Esophagus squamous epithelium (tissue), 5 donors: ENCODE measurements at places on chromosomes 12 and 14. TPM values are rescaled to one million over a fixed set of nuclear protein-coding genes. Genes with fewer than 3 reads are reported as not detected.

The GYS2 gene
- total RNA-seq = 12.9 TPM

The ABCC9 gene
- 2.0 TPM for total RNA-seq

DNA sequence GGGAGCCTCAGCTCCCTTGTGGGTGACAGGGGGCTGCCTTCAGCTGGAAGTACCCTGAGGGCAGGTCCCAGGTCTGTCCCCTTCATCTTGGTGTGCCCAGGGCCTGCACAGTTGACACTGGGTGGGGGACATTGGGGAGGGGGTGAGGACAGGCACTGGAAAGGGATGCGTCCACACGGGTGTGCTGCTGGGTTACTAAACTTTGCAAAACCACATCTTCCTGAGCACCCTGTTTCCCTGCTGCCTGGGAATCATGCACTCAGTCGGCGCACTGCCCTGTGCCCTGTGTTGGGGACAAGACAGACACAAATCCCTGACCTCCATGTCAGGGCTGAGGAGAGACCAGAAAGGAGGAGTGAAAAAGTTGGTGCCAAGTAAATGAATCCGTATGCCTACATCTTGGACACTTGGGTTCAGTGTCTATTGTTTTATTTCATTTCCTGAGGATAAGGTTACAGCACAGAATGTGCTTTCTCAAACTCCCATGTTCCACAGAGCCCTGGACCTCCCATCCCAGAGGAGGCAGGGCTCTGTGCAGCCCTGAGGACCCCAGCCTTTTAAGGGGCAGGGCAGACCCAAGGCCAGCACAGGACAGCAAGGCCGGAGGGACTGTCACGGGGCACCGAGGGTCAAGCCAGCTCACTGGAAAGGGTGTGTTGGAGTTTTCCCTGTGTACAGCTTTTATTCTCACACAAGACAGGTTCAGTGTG, 2.9 kb upstream of the SLC25A29 start:
- no peaks in the 10 kb centered on the region for H3K27me3 ChIP-seq
- H3K27ac ChIP-seq = no peak overlapping the region
- DNase-seq = no peak
- no peak overlapping the region for H3K4me3 ChIP-seq
- H3K4me1 ChIP-seq = peaks cover 75% of the 10 kb centered on the region

GRCh38 chr12:109497675-109498074, 20.2 kb downstream of the UBE3B start:
- H3K4me1 ChIP-seq = peaks cover 6% of the 10 kb centered on the region
- no peak overlapping the region for H3K27ac ChIP-seq
- no peaks in the 10 kb centered on the region for H3K27me3 ChIP-seq
- H3K36me3 ChIP-seq = peaks cover 5% of the 10 kb centered on the region
- no peak overlapping the region for H3K4me3 ChIP-seq

- H3K27me3 ChIP-seq = no peaks in the 10 kb centered on the region
- no peak for DNase-seq
- no peaks in the 10 kb centered on the region for H3K4me1 ChIP-seq
- H3K36me3 ChIP-seq = no peaks in the 10 kb centered on the region
- H3K27ac ChIP-seq = no peak overlapping the region
Observed at GRCh38 chr12:62919838-62920237, 15.1 kb downstream of the PPM1H start.

The CIROP gene
- not detected for total RNA-seq

GRCh38 chr12:94080341-94081009, 67.9 kb upstream of the PLXNC1 start:
- no peaks in the 10 kb centered on the region for H3K27me3 ChIP-seq
- no peaks in the 10 kb centered on the region for H3K36me3 ChIP-seq
- no peak overlapping the region for H3K4me3 ChIP-seq
- H3K27ac ChIP-seq = no peak overlapping the region

The BORCS5 gene
- 20.4 TPM for total RNA-seq

GRCh38 chr12:98997899-98998298, 352.8 kb downstream of the APAF1 start:
- H3K36me3 ChIP-seq = no peaks in the 10 kb centered on the region
- H3K27ac ChIP-seq = no peak overlapping the region
- H3K27me3 ChIP-seq = no peaks in the 10 kb centered on the region
- DNase-seq = no peak
- H3K4me3 ChIP-seq = no peak overlapping the region

The SMCO2 gene
- 1.4 TPM for total RNA-seq

DNA sequence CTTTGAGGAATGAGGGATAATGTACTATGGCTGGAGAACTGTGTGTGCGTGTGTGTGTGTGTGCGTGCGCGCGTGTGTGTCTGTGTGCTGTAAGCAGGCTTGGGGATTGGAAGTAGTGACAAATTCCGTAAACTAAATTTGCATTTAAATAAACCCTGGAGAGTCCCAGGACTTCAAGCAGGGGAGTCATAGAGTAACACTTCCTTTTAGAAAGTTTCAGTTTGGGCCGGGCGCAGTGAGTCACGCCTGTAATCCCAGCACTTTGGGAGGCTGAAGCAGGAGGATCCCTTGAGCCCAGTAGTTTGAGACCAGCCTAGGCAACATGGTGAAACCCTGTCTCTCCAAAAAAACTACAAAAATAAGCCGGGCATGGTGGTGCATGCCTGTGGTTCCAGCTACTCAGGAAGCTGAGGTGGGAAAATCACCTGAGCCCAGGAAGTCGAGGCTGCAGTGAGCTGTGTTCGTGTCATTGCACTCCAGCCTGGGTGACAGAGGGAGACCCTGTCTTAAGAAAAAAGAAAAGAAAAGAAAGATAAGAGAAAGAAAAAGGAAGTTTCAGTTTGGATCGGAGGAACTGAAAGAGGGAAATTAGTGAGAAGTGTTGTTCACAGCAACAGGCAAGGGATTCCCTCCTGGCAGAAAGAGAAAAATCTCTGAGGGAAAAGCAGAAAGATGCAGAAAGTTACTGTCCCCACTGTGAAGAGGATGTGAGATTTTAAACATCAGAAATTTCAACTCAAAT, 222.7 kb upstream of the SOX5 start:
- no peaks in the 10 kb centered on the region for H3K4me1 ChIP-seq
- H3K4me3 ChIP-seq = no peak overlapping the region
- H3K27ac ChIP-seq = no peak overlapping the region
- H3K36me3 ChIP-seq = no peaks in the 10 kb centered on the region
- H3K27me3 ChIP-seq = no peaks in the 10 kb centered on the region

The CISTR gene
- total RNA-seq = not detected

- H3K4me3 ChIP-seq = no peak overlapping the region
- H3K4me1 ChIP-seq = peaks cover 27% of the 10 kb centered on the region
- H3K27me3 ChIP-seq = no peaks in the 10 kb centered on the region
Observed at GRCh38 chr12:92921877-92922276, 7.2 kb downstream of the EEA1 start.

The AQP6 gene
- total RNA-seq = not detected

DNA sequence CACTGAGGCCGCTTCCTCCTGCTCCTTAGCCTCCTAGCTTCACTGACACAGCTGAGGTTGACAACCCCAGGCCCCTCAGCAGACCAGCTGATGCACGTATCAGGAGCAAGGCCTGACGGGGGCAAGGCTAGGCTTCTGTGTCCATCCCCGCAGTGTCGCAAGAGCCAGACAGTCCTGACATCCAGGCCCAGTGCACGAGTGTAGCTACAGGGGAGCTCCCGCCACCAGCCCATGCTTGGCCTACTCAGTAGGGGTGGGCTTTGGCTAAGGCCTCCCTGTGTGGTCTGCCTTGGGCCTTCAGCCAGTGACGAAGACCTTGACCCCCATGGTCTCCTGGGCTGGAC, 179.1 kb downstream of the DPF3 start:
- no peak overlapping the region for H3K4me3 ChIP-seq
- no peak overlapping the region for H3K27ac ChIP-seq
- no peaks in the 10 kb centered on the region for H3K36me3 ChIP-seq
- DNase-seq = no peak

DNA sequence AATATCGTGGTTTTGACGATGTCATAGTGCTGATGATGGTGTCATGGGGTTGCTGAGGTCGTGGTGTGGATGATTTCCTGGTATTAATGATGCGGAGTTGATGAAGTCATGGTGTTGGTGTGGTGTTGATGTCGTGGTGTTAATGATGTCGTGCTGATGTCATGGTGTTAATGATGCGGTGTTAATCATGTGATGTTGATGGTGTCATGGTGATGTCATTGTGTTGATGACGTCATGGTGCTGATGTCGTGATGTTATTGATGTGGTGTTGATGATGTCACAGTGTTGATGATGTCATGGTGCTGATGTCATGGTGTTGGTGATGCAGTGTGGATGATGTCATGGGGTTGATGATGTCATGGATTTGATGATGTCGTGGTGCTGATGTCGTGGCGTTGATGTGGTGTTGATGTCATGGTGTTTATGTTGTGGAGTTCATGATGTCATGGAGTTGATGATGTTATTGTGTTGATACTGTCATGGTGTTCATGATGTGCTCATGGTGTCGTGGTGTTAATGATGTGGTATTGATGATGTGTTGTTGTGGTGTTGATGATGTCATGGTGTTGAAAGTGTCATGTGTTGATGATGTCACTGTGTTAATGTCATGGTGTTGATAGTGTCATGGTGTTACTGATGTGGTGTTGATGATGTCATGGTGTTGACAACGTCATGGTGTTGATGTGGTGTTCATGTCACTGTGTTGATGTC, 48.5 kb upstream of the RIMBP2 start:
- no peaks in the 10 kb centered on the region for H3K36me3 ChIP-seq
- H3K4me1 ChIP-seq = no peaks in the 10 kb centered on the region
- DNase-seq = no peak
- no peak overlapping the region for H3K4me3 ChIP-seq
- H3K27ac ChIP-seq = no peak overlapping the region
- H3K27me3 ChIP-seq = no peaks in the 10 kb centered on the region

DNA sequence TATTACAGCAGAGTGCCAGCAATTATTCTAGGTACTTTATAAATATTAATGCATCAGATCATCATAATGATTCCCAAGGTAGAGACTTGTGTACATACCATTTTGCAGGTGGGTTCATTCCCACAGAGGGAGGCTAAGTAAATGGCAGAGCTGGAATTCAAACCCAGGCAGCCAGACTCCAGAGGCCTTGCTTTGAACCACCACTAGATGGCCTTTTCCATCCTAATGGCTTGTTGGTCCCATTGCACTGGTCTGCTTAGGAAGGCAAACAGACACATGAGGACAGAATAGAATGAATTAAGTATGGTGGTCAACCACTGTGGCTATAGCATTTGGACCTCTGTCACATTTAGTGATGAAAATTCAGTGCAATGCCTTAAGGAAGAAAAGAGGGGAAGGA, 158.7 kb downstream of the METTL25 start:
- no peaks in the 10 kb centered on the region for H3K36me3 ChIP-seq

- no peaks in the 10 kb centered on the region for H3K27me3 ChIP-seq
- H3K27ac ChIP-seq = peak overlapping the region; percentile 50
- no peaks in the 10 kb centered on the region for H3K36me3 ChIP-seq
- peaks cover 8% of the 10 kb centered on the region for H3K4me1 ChIP-seq
Observed at GRCh38 chr14:101961746-101962502, 2.4 kb upstream of the DYNC1H1 start.

DNA sequence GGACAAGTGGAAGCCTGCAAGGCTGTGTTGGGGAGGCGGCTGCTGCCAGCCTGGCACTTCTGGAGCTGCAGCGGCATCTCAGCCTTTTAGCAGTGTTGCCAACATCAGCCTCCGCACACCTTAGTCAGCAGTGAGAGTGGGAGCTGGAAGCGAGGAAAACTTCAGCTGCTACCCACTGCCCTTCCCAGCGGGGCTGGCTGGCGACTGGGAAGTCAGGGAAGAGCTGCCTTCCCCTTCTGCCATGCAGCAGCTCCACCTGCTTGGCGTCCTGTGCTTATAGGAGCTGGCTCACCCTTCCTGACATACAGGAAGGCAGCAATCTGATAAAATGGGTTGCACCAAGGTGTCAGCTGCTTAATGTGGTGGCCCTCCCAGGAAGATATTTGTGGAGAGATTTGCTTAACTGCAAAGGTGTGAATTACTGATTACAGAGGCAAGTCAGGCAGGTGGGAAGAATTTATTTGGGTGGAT, 15.4 kb upstream of the PLEKHG3 start:
- no peak for DNase-seq
- no peak overlapping the region for H3K27ac ChIP-seq
- H3K27me3 ChIP-seq = no peaks in the 10 kb centered on the region

The PIWIL1 gene
- total RNA-seq = not detected

The SPIC gene
- not detected for total RNA-seq

GRCh38 chr12:32870716-32871115, 25.9 kb downstream of the PKP2 start:
- H3K4me1 ChIP-seq = peaks cover 42% of the 10 kb centered on the region
- H3K36me3 ChIP-seq = no peaks in the 10 kb centered on the region

GRCh38 chr12:124334266-124334665, 39.4 kb downstream of the RFLNA start:
- no peak overlapping the region for H3K27ac ChIP-seq
- no peaks in the 10 kb centered on the region for H3K27me3 ChIP-seq
- no peak for DNase-seq
- no peaks in the 10 kb centered on the region for H3K4me1 ChIP-seq
- peaks cover 100% of the 10 kb centered on the region for H3K36me3 ChIP-seq
- no peak overlapping the region for H3K4me3 ChIP-seq

GRCh38 chr14:105053421-105053820, 11.8 kb downstream of the GPR132 start:
- H3K27ac ChIP-seq = no peak overlapping the region
- no peaks in the 10 kb centered on the region for H3K36me3 ChIP-seq
- DNase-seq = no peak
- no peaks in the 10 kb centered on the region for H3K4me1 ChIP-seq
- peaks cover 6% of the 10 kb centered on the region for H3K27me3 ChIP-seq
- no peak overlapping the region for H3K4me3 ChIP-seq

DNA sequence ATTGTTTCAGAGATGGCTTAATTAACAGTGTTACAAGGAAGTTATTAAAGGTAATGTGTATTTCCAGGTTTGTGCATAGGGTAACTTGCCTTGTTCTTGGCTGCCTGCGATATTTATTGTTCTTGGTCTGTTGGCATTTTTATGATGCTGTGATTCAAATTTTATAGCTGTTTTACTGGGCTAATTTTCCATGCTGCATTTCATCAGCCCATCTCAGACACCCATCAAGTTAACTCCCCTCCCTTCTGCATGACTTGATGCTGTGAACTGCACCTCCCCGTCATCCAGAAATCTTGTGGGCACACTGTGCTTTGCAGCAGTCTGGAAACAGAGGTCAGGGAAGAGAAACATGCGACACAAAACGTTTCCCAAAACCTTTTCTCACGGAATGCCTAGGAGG, 1049.2 kb downstream of the AACS start:
- no peaks in the 10 kb centered on the region for H3K4me1 ChIP-seq
- no peak for DNase-seq
- H3K36me3 ChIP-seq = no peaks in the 10 kb centered on the region

DNA sequence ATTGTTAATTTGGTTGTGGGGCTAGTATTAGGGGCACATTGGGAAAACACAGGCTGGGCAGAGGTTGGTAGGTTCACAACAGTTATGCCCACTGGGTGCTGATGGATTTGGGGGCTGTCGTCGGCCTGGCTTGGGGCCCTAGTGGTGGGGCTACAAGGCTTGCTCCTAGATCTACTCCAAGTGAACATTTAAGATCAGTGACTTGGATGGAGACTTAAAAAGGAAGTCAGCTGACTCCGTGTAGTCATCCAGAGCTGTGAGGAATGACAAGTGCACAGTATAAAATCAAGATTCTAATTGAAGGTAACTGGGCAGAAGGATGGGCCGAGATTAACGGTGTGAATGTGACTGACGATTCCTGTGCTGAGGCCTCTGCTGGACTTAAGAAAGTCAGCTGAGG, 12.8 kb upstream of the NR4A1 start:
- peak overlapping the region; percentile 86 for H3K27ac ChIP-seq
- no peaks in the 10 kb centered on the region for H3K36me3 ChIP-seq
- H3K4me3 ChIP-seq = no peak overlapping the region
- DNase-seq = no peak
- H3K4me1 ChIP-seq = peaks cover 27% of the 10 kb centered on the region
- H3K27me3 ChIP-seq = no peaks in the 10 kb centered on the region
